ENCODE measurements at places on chromosomes 12 and 14.

DNA sequence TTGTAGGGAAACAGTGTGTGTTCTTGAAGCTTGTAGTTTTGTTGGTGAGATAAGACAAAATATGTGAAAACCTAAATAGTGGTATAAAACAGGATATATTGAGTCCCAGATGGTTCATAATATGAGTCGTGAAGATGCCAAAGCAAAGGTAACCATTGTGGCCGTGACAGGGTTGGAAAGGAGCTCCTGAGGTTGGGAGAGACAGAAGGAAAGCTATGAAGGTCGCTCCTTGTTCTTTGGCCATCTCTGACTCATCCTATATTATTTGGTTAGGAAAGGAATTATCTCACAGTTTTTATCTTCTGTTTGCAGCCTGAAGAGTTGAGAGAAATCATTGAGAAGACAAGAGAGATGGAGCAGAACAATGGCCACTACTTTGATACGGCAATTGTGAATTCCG is 27.1 kb downstream of the ATP6V1D start:
- no peak for DNase-seq

DNA sequence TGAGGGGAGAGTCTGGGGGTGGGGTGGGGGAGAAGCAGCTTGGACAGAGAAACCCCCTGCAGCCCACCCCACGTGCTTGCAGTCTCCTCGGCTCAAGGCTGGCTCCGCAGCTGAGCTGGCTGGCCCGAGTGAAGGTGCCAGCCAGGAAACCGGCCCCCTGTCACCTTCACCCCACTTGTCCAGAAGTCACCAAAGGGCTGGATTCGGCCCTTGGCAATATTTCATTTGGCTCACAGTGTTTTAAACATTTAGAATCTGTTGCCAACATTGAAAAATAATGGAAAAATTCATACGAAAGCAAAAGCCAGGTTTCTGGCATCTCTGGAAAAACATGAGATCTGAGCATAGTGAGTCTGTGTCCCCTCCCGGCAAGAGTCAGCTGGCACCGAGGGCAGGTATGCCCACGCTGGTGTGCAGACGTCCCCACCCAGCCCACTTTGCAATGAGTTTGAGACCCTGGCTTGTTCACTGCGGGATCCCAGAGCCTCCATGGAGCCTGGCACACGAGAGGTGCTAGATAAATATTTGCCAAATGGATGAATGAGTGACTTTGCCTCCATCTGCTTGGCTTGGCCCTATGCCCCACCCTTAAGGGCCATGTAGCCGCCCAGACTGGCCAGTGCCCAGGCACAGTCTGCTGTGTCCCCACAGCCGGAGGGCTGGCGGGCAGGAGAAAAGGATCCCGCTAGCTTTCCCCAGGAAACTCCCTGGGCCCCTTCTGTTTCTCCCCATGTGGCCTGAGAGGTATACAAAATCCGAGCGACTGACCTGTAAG is 18.2 kb downstream of the MSI1 start:
- peak; percentile 78 for DNase-seq

GRCh38 chr12:7638760-7639555 is 26.8 kb downstream of the APOBEC1 start:
- DNase-seq, result peak; percentile 77

DNA sequence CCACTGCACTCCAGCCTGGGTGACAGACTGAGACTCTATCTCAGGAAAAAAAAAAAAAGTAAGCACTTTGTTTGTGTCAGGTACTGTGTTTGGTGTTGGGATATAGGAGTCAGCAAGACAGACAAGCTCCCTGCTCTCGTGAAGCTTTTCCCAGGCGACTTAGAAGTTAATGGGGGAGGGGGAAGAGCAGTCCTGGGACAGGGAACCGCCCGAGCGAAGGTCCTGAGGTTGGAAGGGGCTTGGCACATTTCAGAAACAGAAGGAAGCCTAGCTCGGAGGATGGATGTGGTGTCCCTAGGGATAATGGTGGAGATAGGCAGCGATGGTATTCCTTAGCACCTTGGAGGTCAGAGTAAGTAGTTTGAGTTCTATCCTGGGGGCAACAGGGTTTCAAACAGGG is 8.5 kb upstream of the COX6A1 start:
- no peak for DNase-seq

DNA sequence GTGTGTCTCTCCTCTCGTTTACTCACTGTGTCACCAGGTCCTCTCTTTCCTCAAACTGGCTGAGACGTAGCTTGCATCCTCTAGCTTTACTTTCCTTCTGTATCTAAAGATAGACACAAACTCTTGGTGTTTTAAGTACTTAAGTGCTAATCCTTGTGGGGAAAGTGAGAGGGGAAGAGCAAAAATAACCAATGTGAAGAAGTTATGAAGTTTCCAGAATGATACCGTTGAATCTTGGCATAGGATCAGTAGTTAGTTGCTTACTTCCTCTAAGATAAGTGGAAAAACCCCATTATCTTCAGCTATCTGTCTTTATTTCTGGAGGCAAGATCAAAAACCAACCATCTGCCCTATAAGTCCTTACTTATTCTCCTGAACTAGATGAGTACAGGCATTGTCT is 10.6 kb downstream of the FAR2 start:
- DNase-seq, result no peak

DNA sequence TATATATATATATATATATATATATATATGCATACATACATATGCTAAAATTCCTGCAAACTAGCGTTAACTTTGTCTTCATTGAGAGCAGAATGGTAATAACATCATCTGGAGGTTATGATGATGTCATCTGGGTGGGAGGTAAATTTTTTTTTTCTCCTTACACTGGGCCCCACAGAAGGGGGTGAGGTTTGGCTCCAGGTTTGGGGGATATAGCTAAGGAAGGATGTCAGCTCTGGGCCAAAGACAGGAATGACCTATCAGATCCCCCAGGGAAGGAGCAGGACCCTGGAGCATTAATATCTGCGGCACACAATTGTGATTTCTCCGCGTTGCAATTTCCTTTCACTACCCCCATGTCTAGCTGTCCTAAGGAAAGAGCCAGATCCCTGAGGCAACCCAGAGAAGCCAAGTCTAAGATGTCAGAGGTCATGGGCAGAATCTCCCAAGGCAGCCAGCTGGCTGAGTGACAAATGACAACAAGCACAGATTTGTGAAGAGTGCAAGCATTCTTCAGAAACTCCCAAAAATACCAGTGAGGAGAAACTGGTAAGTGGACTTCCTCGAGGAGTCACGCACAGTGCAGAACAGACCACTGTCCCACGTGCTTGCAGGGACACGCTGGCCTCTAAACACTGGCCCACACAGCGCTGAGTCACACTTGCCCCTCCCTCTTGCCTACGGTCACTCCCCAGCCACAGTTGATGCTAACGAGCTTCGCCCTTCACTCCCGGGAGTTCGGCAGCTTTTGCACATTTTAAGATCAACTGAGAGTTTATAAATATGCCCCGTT is 9.9 kb downstream of the UBC start:
- peak; percentile 87 for DNase-seq

DNA sequence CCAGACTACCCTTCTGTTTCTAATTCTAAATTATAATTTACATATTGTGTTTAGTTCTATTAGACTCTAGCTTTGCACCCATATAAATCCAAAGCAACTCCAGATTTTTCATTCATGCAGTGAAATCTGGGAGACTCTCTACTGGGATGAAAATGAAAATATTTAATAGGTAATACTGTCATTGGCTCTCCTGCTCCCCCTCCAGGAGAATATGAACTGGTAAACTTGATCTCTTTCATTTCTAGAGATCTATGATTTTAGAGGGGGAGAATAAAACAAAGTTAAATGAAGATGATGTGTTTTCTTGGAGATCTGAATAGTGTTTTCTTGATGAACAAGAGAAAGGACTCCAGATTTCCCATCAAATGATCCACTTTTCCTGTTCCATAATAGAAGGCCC is 104.3 kb upstream of the TMCC3 start:
- DNase-seq, result no peak

Measured in lower lobe of right lung (tissue), 2 donors.